ENCODE measurements at places on chromosomes 2 and 18. TPM values are rescaled to one million over a fixed set of nuclear protein-coding genes. Genes with fewer than 3 reads are reported as not detected.

The CTAGE1 gene
- total RNA-seq, result not detected

GRCh38 chr2:204205082-204205481 lies 268.5 kb downstream of the ICOS start:
- no peak overlapping the region for H3K4me3 ChIP-seq
- no peak for DNase-seq
- no peak overlapping the region for H3K27ac ChIP-seq
- no peaks in the 10 kb centered on the region for H3K27me3 ChIP-seq

DNA sequence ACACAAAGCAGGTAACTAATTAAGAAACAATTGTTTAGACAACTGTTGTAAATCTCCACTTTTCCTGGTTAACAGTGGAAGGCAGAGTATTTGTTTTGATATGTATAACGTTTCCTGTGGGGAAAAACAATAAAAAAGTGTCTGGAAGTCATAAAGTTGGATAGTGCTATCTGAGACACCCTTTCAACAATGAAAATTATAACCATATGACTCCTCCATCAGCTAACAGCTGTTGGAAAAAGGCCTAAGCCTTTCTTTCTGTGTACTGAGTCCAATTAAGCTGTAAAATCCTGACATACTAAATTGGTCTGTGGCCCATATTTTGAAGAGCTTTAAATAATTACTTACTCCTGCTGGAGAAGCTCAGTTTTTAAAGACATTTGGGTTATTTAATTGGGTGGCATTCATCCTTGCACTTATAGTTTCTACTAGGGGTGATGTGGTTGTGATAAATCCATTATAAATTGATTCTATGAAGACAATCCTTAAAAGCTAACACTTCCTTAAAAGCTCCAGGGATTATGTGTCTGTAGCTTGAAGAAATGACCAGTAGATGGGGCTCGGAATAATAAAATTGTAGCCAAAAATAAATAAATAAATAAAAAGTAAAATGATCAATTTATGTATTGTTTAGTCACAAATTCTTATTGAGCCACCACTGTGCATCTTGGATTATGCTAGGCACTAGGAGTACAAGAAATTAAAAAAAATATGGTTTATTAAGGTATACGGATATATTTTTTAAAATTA lies 698.1 kb upstream of the NXPH2 start:
- DNase-seq, result no peak
- no peak overlapping the region for H3K4me3 ChIP-seq
- H3K27me3 ChIP-seq, result no peaks in the 10 kb centered on the region
- H3K27ac ChIP-seq, result peak overlapping the region; percentile 16
- H3K4me1 ChIP-seq, result peaks cover 7% of the 10 kb centered on the region

GRCh38 chr2:71787476-71788185 lies 334.3 kb downstream of the DYSF start:
- no peak for DNase-seq
- peaks cover 3% of the 10 kb centered on the region for H3K27me3 ChIP-seq

The KCNJ3 gene
- total RNA-seq, result 3.6 TPM

The HOXD3 gene
- total RNA-seq, result not detected

GRCh38 chr2:128867936-128868636 lies 549.4 kb upstream of the HS6ST1 start:
- H3K36me3 ChIP-seq, result no peaks in the 10 kb centered on the region
- H3K4me3 ChIP-seq, result no peak overlapping the region
- H3K4me1 ChIP-seq, result no peaks in the 10 kb centered on the region
- H3K27me3 ChIP-seq, result peaks cover 4% of the 10 kb centered on the region
- no peak overlapping the region for H3K27ac ChIP-seq
- DNase-seq, result no peak

- H3K4me3 ChIP-seq, result no peak overlapping the region
- H3K27me3 ChIP-seq, result no peaks in the 10 kb centered on the region
- no peaks in the 10 kb centered on the region for H3K36me3 ChIP-seq
- H3K4me1 ChIP-seq, result peaks cover 20% of the 10 kb centered on the region
- no peak overlapping the region for H3K27ac ChIP-seq
- DNase-seq, result no peak
These were observed 208.4 kb upstream of the CCDC150 start for GRCh38 chr2:196431076-196431475.

The AFF3 gene
- 125 TPM for total RNA-seq

GRCh38 chr2:160918258-160918657 lies 242.0 kb upstream of the TANK start:
- no peak overlapping the region for H3K4me3 ChIP-seq
- H3K36me3 ChIP-seq, result no peaks in the 10 kb centered on the region
- H3K27me3 ChIP-seq, result no peaks in the 10 kb centered on the region
- no peak for DNase-seq

DNA sequence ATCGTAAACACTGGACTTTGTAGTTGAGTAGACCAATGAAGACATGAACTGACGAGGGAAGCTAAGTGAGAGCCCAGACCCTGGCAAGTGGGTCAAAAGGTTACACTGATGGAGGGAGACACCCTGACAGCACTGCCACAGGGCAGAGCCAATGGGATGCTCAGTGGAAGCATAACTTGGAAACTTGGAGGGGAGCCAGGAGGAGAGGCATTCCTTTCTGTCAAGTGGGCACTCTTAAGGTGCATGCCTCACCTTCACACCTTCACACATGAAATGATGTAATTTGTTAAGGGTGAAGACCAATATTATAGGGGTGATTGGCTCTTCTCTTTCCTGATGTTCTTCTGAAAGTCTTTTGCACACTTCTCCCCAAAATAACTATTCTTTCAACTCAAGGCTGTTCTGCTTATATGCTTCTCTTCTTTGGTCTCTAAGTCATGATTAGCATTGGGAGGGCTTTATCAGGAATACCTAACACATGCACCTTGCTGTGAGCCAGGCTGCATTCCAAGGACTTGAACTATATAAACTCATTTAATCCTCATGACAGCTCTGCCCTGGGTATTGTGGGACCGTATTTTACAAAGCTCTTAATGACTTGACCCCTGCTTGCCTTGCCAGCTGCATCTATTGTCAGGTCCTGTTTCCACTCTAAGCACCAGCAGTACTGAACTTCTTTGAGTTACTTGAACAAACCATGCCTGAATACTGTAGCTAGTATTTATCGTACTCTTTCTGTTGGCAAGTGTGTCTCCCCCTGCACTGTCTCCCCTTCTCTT lies 19.0 kb downstream of the RPL37A start:
- no peak overlapping the region for H3K27ac ChIP-seq
- peaks cover 3% of the 10 kb centered on the region for H3K27me3 ChIP-seq
- H3K4me3 ChIP-seq, result no peak overlapping the region
- DNase-seq, result no peak
